ENCODE measurements at places on chromosomes 2 and 18. TPM values are rescaled to one million over a fixed set of nuclear protein-coding genes. Genes with fewer than 3 reads are reported as not detected.

The FBXO15 gene
- total RNA-seq: 3.1 TPM

DNA sequence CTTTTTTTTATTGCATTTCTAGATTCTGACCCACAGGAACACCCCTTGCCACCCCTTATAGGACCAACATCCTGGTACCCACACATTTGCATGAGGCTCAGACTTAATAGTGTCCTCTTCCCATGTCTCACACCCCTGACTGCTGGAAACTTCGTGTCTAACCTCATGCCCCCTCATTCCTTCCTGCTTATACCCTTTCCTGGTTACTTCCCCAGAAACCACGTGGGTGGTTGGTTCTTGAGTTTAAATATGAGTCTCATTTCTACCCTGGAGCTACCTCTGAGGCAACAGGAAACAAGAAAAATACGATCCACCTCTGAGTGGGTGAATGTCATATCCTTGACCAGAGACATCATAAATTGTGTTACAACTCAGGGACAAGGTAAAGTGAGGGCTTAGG, 1.6 kb downstream of the TNP1 start:
- no peak for DNase-seq

DNA sequence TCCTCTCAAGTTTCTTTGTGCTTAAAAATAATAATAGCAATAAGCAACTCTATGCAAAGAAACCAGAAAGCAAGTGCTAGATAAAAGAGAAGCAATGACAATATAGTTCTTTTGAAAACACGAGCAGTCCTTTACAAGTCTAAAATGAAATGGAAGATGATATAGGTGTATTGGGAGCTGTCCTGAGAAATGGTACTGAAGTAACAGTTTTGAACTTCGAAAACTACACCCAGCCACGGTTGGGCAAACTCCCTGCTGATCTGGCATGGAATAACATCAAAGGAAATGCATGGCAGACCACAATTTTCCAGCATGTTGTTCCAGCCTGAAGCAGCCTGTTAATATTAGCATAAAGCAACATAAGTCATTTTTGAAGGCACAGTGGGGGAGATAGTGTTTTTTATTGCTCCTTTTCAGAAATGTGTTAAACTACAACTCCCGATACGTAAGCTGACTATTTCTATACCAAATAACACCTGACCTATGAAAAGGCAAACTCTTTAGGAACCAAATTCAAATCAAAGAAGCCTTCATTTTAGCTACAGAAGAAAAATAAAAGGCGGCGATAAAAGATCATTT, 596.1 kb upstream of the KLHL29 start:
- DNase-seq: no peak

- DNase-seq: no peak
Observed at GRCh38 chr2:112606547-112606946, 22.1 kb downstream of the CHCHD5 start.

DNA sequence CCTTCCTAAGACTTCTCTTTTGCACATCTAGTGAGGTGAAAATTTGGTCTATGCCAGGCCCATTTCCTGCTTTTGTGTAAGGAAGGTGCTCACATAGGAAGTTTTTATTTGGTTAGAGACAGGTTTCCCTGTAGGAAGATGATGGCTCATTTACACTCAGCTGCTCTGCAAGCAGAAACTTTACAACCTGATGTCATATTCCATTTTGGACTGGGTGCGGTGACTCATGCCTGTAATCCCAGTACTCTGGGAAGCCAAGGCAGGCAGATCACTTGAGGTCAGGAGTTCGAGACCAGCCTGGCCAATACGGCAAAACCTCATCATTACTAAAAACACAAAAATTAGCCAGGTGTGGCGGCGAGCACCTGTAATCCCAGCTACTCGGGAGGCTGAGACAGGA, 35.8 kb downstream of the CASP10 start:
- DNase-seq: no peak

DNA sequence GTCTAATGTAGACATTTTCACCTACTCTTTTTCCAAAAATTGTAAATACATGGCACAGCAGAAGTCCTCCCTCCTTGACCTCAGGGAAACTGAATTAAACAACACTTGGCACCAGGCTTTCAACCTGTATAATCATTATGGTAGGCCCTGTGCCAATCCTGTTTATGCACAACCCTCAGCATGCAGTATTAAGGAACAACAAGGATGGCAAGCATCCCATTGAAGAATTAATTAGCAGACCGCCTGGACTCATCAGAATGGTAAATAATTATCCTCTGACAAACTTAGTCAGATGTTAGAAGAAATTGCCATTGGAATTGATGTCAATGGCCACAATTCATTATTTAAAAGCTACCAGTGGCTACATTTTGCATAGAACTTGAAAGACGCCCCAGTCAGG, 66.3 kb upstream of the GALNT5 start:
- no peak for DNase-seq
